ENCODE measurements at places on chromosomes 11 and 22. TPM values are rescaled to one million over a fixed set of nuclear protein-coding genes. Genes with fewer than 3 reads are reported as not detected.

GRCh38 chr11:105699203-105699602 is 89.3 kb downstream of the GRIA4 start:
- no peak for DNase-seq

- DNase-seq: no peak
These were observed 124.2 kb downstream of the NCAM1 start for GRCh38 chr11:113085446-113085845.

DNA sequence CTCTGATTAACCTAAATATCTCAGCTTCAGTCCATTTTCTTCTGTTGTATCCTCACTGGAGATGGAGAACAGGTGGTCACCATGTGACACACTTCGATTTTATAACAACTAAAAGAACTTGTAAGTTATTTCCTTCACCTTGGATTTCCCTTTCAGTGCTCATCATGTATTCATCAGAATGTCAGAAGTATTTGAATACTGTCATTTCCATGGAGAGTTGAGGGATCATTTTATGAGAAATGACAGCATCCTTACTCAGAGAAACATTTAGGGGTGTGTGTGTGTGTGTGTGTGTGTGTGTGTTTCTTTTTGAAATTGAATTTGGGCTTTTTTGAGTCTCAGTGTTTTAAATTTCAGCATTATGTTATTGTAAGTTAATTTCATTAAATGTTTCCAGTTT is 205.8 kb downstream of the ARHGAP42 start:
- DNase-seq: no peak

DNA sequence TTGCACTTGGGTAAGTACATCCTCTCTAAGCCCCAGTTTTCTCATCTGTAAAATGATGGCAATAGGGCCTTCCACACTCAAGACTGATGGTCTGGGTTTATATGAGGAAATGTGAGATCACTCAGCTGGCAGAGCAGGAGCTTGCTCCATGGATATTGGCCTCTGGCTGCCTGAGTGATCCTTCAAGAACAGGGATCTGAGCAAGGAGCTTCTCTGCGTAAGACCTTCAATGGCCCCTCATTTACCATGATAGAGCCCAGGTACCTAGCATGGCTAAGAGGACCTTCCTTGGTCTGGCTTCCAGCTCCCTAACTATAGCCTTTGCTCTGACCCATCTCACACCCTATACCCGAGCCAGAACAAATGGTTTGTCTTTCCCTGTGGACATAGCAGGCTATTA is 5.5 kb downstream of the ROBO4 start:
- peak; percentile 4 for DNase-seq

DNA sequence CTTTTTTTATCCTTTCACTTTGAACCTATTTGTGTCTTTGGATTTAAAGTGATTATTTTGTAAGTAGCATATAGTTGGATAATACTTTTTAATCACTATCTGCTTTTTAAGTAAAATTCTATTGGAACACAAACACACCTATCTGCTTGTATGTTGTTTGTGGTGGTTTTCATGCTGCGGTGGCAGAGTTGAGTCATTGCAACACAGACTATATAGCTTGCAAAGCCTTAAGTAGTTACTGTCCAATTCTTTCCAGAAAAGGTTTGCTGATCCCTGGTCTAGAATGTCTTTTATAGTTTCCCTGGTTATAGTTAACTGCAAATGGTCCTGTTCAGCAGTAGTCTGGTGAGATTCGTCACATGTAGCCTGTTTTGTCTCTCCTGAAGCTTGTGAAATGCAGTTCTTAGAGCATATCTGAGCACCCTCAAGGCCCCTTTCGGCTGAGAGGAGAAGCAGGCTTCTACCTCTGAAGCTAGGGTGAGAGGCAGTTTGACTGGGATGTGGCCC is 21.5 kb downstream of the SHANK3 start:
- no peak for DNase-seq

Gene OR56B1
- 0.26 TPM for total RNA-seq

DNA sequence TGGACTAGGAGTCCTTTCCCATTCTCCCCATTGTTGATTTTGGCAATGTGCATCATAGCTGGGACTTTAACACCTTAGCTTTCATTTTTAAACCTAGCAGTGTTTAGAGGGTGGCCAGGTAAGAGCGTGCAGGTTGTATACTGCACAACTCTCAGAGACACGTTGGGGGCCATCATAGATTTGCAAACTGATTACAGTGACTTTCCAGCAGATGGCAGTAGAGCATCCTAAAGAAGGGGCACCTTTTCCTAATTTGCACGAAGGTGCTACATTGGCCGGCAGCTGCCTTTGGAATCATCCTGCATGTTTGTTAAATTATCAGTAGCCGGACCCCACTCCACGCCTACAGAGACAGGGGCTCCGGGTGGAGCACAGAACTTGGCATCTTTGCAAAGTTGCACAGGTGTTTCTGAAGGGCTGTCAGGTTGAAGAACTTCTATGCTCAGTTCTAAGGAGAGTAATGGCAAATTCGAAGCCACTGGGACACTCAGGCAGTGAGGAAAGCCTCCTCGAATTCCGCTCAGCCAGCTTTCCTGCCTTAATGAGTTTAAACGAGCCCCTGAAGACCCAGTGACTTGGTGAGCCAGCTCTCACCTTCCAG is 7.7 kb downstream of the LHFPL7 start:
- DNase-seq: no peak

Gene OR51B2
- total RNA-seq: not detected

Gene FOLH1
- 0.65 TPM for total RNA-seq

GRCh38 chr11:76707293-76707825 is 36.8 kb upstream of the LRRC32 start:
- no peak for DNase-seq

DNA sequence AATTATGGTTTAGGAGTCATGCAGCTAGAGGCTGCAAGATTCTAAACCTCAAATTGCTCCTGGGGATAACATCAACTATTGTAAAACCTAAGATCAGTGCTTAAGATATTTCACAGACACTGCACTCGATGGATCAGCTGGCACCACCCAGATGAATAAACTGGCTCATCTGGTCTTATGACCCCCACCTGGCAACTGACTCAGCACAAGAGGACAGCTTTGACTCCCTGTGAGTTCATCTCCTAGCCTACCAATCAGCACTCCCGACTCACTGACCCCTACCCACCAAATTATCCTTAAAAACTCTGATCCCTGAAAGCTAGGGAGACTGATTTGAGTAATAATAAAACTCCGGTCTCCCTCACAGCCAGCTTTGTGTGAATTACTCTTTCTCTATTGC is 782 bp upstream of the TTC12 start:
- no peak for DNase-seq

DNA sequence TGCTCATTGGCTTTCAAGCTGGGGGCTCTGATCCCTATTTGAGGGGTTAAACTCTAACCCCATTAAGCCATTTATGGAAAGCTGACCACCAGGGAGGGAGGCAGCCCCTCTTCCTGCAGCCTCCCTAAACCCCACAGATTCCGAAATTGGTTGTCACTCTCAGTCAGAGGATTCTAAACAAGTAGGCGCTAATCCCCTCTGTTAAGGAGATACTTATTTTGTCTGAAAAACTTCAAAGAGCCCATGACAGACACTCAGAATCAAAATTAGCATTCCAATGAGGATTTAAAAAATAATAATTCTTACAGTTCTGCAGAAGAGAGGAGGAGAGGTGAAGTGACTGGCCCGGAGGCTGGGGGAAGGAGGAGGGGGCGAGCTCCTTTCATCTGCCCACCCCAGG is 69.7 kb upstream of the LMO1 start:
- DNase-seq: no peak

GRCh38 chr22:35642305-35642741 is 5.9 kb upstream of the APOL6 start:
- peak; percentile 38 for DNase-seq

Gene BCR
- 88.0 TPM for total RNA-seq

Gene GLB1L3
- total RNA-seq: not detected

Gene BIRC3
- 15.5 TPM for total RNA-seq

GRCh38 chr11:114820621-114821020 is 142.3 kb downstream of the NXPE2 start:
- no peak for DNase-seq

DNA sequence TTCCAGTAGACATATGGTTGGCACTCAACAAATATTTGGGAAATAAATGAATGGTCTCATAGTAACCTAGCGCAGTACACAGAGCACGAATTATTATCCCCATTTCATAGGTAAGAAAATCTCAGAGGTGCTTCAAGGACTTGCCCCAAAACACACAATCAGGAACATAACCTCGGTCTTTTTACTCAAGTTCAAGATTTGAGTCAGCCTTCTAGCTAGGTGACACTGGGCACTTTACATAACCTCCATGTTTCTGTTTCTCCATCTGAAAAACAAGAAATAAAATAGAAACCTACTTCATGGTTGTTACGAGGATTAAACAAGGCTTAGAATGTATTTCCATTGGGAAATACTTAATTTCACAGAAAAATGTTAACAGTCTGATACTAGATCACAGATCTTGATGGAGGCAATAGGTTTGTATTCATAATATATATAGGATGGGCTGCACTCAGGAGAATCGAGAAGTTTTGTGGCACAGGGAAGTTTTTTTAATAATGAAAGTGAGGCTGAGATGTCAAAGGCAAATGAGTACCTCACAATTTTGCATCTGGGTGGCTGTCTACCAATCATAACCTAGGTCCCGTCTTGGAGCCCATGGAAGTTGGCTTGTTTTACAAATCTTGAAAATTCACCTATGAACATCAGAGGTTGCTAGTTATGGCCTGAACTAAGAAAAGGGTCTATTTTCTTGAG is 147.4 kb upstream of the ZC3H12C start:
- DNase-seq: no peak

Gene DDX25
- total RNA-seq: not detected

DNA sequence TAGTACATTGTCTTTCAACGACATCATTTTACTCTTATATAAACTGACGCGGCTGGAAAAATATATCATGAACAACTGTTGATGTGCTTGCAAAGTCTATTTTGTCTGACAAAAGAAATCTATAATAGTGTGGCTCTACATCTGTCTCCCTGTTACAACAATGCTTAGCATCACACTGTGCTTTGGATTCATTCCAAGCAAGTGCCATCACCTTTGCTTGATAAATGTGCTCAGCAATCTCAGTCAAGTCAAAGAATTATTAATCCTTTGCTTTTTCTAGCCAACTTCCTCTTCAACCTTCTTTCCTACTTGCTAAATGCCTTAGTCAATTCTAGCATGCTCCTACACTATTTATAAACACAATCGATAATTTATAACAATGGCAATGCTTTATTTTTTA is 140.5 kb downstream of the FCHSD2 start:
- no peak for DNase-seq

DNA sequence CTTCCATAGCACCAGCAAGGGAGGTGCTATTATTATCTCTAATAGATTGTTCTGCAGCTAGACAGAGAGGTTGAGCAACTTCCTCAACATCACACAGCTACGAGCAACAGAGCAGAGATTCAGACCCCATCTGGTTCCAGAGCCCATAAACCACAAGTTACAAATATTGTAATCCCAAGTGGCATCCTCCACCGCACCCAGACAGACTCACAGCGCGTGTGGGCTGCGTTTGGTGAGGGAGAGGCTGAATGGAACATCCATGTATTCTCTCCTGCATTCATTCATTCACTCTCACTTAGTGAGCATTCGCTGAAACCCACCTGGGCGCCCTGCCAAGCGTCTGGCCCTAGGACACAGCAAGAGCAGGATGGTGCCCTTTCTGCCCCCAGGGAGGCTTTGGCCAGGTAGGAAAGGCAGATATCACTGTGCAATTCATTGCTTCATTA is 33.5 kb downstream of the LIF start:
- no peak for DNase-seq

DNA sequence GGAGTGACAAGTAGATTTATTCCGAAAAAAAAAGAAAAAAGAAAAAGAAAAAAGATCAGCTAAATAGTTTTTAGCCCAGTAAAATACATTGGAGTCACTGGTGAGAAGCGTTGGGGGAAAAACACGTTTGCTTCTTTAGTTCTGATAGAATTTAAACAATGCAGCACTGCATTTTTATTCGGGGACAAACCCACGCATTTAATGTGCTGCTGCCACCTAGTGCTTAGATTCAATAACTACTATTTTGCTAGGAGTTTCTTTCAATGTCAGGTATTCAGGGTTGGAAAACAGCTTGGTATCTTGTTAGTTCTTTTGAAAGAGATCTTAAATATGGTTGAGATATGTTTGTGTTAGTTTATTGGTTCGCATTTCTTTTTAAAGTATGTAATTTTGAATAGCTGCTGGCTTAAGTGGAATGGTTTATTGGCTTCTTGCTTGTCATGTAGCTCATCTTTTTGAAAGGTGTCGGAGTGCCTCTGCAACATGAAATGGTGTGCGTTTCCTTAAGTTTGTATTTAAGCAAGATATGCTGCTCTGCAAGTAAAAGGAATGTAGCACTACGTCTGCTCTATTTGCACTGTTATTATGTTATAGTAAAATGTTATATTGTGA is 41.9 kb downstream of the SVIP start:
- peak; percentile 42 for DNase-seq

DNA sequence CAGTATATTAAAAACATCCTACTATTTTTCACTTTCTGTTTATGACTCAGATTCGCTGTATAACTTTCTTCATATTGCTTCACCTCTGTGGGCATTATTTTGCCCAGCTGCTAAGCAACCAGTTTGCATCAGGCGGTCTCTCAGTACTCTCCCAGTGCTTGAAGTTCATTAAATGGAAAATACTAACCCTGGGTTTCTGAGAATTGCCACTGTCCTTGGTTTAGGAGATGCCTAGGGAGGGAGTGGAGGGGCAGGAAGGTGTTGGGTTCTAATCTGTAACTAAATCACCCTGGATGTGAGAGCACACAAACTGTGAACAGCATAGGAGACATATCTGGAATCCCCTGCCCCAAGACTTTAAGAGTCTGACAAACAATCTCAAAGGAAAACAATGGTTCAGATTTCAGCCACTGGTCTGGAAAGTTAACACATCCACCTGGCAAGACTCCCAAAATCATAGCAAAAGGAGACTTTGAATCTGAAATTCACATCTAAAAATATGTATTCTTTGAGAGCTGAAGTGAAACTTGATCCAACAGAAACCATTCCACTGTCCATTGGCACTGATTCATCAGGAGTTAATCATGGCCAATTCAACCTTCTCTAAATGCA is 540.0 kb downstream of the SOX6 start:
- DNase-seq: no peak
